ENCODE measurements at places on chromosomes 6 and 20.

GRCh38 chr6:147578883-147579282 lies 70.4 kb downstream of the SAMD5 start:
- DNase-seq, result no peak

- no peak for DNase-seq
These were observed 43.6 kb downstream of the CTCFL start for GRCh38 chr20:57481281-57481711.

DNA sequence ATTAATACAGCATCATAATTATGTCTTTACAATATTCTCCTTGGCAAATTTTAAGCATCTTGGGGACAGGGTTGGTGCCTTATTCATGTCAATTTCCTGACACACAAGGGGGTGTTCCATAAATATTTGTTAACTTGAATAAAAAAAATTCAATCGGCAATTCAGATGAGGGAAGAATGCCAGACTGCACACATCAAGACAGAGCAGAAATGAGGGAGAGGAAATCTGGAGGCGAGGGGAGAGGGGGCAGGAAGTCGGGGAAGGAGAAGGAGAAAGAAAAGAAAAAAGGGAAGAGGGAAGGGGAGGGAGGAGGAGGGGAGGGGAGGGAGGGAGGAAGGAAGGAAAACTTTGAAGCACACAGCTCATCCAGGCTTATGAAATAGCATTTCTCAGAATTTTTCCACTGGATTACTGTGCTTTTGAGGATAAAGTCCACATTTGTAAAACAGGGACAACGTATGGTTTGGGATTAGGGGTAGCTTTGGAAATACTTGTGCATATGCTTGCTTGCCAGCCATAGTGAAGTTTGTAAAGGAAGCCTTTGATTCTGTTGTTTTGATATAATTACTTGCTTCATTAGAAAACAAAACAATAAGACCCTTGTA lies 362.1 kb downstream of the SAMD5 start:
- no peak for DNase-seq

DNA sequence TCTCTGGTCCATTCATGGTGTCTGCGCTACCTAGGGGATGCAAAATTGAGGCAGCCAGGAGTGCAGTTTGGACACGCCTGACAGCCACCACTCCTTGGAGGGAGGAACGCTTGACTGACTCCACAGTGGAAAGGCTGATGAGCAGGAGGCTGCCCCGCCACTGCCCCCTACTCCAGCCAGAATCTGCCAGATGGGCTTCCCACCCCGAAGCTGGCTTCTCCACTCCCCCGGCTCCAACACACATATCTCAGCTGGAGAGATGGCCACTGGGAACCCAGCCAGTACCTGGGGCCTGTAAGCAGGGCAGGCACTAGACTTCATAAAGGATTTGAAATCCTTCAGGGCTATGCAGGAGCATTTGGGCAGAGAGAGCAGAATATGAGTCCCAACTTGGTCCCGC lies 51.4 kb upstream of the BLCAP start:
- no peak for DNase-seq

- DNase-seq, result no peak
These were observed 111.0 kb upstream of the TMEM170B start for GRCh38 chr6:11426571-11426970.

DNA sequence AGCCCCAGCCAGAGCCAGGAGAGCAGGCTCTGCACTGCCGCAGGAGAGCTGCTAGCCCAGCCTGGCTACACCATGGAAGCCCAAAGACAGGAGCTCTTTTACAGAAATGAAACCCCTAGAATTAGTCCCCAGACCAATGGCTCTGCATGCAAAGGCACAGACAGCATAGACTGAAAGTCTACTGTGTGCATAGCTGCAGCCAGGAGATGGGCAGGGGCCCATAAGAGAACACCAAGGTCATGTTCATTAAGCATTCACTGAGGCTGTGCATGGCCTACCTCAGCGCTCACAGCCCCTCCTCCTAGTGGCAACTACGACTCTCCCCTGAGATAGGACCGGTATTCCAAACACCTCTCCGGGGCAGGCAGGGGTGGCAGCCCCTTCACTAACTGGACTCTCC lies 34.9 kb downstream of the SNX5 start:
- DNase-seq, result no peak

DNA sequence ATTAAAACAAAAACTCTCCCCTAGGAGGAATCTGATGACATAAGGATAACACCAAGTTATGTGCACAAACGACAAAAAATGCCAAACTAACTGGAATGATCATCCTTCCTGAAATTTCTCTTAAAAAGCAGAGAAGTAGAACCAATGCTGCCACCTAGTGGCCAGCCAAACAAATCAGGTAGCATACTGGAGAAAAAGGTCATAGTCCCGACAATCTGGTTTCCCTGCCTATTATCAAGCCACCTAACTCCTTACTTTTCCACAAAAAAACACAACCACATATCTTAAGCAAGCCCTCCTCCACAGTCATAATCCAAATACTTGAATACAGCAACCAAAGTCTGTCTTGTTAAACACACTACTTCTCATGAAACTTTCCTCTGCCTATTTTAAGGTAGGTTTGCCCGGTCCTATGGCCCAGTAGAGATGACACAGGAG lies 5.3 kb downstream of the OARD1 start:
- peak; percentile 26 for DNase-seq

DNA sequence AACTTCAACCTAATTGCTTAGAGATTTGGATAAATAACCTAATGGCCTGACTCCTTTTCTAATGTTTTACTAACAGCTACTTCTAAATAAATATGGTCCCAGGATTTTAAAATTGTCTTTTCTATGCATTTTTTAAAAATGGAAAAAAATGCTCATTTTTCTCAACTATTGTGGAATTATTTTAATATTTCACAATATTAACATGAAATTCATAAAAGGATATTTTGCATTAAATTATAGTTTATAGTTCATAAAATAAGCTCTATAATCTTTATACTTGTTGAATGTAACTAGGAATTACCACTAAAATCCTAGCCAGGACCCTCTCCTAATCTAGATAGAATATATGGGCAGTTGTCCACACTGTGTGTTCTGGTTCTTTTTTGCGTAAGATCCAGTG lies 37.3 kb downstream of the TBPL1 start:
- no peak for DNase-seq

GRCh38 chr6:52976149-52976548 lies 18.9 kb downstream of the GSTA4 start:
- DNase-seq, result no peak

- DNase-seq, result no peak
These were observed 215.5 kb upstream of the ECI2 start for GRCh38 chr6:4350567-4351519.

DNA sequence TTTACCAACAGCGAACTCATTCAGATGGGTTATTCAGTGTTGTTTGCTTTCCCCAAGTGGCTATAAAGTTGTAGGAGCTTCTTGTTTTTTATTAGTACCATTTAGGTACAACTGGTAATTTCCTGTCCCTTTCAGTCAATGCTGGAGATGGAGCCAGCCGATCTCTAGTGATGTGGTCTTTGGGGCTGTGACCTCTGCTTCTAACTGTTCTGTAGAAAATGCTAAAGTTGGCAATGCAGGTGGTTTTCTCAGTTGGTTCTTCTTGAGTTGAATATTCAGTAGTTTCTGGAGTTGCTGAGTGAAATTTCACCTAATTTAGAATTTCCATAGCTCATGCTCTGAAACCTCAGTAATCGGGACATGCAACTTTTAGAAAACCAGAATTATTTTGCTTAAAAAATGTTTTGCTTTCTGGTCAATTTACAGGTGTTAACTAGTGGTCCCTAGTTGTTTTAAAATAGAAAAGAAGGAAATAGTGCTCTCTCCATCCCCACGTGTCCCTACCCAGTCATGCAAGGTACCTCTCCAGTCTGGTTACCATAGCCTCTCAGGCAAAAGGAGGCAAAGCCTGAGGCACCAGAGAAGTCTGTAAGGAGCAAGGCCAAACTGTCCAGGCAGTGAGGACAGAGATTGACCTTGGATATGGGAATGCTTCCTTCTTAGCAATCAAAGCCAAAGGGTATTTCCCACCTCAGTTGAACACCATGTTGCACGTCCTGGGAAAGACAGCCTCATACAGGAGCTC lies 27.3 kb upstream of the GABRR1 start:
- DNase-seq, result no peak

GRCh38 chr6:70282312-70282918 lies 20.5 kb downstream of the COL9A1 start:
- DNase-seq, result no peak

GRCh38 chr20:46740214-46740609 lies 30.8 kb downstream of the SLC2A10 start:
- no peak for DNase-seq

- no peak for DNase-seq
These were observed 37.6 kb downstream of the ZNF391 start for GRCh38 chr6:27426045-27426620.

DNA sequence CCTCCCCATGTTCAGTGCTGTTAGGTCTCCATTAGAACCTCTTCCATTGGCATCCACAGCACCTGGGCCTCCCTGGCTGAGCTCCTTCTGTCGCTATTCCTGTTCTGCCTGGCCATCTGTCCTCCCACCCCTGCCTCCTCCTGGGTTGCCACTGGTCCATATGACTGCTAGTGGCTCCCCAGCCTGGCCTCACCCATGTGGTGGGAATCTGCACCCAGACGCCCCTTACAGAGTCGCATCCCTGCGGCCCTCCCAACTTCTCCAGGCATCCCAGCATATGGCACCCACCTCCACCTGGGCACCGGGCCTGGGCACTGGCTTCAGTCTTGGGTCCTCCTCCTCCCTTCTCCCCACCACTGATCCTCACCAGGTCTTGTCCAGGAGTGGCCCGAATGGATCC lies 7.7 kb downstream of the CDC25B start:
- no peak for DNase-seq

GRCh38 chr6:51768087-51768486 lies 319.3 kb downstream of the PKHD1 start:
- no peak for DNase-seq

GRCh38 chr6:140382355-140382754 lies 1007.9 kb upstream of the CITED2 start:
- no peak for DNase-seq

DNA sequence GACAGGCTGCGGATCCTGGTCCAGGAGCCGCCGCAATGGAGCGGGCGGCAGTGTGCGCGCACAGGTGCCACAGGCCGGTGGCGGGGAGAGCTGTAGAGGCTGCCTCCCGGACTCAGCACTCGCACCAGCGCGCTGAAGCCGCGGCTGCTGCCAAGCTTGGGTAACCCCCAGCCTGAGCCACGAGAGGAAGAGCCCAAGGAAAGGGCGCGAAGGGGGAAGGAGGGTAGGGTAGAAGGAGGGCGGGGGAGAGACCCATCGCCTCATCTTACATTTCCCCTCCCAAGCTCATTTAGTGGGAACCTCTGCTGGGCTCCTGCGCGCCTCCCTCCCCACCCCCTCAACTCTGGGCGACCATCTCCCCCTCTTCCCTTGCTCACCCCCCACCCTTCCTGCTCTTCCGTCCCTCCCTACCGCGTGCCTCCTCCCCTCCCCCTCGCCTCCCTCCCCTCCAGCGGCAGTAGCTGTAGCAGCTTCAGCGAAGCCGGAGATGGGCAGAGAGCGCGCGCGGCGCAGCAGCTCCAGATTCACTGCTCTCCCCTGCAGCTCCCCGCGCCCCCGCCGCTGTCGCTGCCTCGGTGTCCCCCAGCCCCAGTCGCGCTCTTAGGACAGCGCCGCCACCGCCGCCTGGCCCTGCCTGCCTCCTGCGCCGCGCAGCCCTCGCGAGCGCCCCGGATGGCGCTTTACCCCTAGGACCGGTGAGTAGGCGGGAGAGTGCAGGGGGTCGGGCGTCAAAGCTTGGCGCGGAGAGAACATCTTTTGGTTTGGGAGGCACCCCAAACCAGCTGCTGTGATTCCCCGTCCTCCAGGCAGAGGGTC lies at the start of gene FUT9:
Gene FUT9, plus strand, starts transcription at position 457 of the 816 bp plus-strand sequence. CDS start 187,182 bp downstream, outside the sequence.
- no peak for DNase-seq

DNA sequence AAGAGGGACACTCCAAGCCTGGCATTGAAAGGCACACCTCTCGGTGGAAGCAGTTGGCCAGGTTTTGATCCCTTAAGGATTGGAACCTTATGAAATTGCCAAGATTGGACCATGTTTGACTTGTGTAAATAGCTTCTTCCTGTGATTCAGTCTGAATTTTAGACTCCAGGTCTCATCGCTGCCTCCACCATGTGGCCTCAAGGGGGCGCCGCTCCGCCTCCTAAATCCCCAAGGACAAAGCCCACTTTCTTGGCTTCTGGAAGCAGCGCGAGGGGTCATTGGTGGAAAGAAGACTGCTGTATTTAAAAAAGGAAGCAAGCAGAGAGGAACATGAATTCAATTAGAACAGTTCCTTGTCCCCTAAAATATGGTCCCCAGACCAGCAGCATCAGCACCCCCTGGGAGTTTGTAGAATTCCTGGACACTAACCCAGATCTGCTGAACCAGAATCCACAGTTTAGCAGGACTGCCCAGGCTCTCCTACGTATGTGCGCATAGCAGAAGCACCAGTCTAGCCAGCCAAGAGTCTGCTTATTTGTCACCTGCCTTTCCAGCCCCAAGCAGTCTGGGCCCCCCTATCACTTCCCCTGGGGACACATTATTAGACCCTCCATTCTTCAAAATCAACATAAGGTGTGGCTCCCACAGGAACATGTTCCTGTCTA lies 108.5 kb downstream of the LY86 start:
- DNase-seq, result no peak

DNA sequence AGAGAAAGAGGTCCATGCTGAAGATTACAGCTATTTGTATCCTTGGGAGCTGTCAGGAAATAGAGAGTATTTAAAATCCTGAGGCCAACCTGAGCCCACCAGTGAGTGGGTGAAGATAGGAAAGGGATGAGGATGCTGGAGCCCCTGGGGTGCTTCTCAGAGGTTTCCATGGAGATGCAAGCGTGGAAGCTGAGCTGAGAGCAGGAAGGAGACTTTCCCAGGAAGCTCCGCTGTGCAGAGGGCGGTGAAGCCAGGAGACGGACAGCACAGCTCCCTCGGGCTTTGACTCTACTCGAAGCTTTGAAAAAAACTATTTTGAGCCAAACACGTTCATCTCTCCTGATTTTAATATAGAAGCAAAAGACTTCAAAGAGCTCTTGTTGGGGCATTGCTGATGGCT lies 222.1 kb downstream of the SMOC2 start:
- DNase-seq, result no peak

GRCh38 chr6:100568255-100568654 lies 103.5 kb upstream of the SIM1 start:
- DNase-seq, result no peak

- DNase-seq, result no peak
These were observed 50.6 kb upstream of the SLC2A12 start for GRCh38 chr6:134103006-134103405.

DNA sequence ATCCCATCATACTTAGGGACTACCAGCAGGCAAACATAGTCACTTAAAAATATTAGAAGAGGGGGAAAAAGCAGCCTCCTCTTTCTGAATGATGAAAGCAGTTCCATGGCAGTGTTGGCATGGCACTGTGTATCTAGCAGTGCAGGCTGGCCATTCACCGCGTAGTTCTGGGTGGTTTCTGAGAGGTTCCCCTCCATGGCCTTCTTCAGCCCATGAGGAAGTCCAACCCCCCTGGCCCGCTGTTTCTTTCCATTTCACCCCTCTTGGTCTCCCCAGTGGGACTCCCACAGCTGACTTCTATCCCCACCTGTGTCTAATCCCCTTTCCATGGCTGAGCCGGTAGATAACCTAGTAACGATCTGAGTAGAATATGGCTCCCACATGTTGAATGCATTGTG lies 17.0 kb downstream of the PPARD start:
- no peak for DNase-seq
